Nephron progenitor cell (in vitro differentiated cells): ENCODE measurements at places on chromosomes 5 and 9.
A peak's percentile ranks its signal among the peaks of the same experiment; 100 is the strongest.

GRCh38 chr9:113348437-113348836 lies 904 bp upstream of the BSPRY start:
- no peak for DNase-seq

DNA sequence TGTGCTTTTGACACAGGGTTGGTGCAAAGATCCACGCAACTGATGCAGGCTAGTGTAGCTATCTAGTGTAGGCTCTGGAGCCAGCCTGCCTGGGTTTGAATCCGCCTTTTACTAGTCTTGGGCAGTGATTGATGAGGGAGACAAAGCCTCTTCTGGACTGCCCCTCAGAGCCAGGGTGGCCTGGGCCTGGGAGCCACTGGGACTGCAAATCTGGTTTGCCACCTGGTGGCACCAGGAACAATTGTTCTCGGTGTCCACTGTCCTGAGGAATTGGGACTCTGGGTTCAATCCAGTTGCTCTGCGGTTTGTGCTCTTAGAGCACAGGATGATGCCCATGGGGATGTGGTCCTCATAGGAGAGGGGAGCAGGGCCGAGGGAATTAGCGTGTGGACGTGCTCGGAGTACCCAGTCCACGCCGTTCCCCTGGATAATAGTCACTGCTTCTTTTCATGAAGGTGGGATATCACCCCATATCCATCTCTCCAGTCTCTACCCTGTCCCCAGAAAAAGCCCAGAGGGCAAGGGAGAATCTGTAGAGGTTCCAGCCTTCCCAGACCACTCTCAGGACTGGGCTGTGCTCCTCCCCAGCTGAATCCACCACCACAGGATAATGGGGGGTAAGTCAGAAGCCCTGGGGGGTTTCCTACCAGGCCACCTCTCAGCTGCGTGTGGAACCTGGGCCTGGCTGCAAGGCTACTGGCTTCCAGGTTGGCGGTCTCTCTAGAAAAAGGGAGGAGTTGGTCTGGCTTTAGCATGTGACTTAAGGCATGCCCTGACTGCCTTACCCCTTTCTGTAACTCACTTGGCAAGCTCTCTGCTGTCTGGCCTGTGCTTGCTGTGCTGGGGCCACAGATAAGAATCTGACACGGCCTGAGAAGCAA lies 1.9 kb downstream of the B4GALT7 start:
- DNase-seq = peak; percentile 21

GRCh38 chr9:33439731-33440130 lies 7.7 kb downstream of the AQP3 start:
- no peak for DNase-seq

DNA sequence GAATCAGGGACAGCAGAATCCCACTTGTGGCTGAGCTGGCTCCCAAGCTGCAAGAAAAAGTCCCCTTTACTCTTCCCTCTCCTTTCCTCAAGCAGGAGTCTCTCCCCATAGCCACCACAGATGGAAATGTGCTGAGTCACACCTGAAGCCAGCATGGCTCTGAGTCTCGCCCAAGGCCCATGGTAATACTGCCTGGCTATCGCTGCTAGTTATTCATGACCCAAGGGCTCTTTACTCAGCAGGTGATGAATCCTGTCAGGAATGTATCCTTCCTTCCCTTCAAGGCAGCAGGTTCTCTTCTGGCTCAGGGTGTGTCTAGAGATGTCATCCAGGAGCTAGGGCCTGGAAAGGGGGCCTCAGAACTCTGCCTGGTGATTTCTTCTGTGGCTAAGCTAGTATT lies 403.3 kb upstream of the PTPRD start:
- DNase-seq = no peak

GRCh38 chr5:54469622-54470021 lies 14.1 kb downstream of the HSPB3 start:
- no peak for DNase-seq

GRCh38 chr5:81181576-81182316 lies 51.4 kb upstream of the CKMT2 start:
- no peak for DNase-seq

- DNase-seq = no peak
Measured at GRCh38 chr9:27683181-27683580, 109.9 kb upstream of the C9orf72 start.

DNA sequence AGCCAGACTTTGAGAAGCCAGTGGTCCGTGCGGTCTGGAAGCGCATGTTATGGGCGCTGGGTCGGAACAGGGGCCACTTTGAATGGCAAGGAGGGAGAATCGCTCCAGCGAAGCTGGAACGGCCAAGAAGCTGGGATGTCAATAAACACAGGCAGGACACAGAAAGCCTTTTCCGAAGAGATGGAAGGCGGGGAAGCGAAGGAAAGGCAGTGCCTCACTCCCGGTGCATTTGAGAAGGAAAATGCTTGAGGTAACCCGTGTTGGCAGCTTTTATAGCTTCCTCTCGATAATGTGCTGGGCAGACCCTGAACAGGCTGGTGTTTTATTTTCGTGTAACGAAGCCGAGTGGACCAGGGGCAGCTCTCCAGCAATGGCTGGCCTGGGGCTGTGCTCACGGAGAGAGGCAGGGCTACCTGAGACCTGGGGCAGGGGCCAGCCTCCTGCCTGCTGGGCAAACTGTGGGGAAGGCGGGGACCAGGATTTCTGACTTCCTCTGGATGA lies 84.2 kb upstream of the SPRY4 start:
- DNase-seq = peak; percentile 38

DNA sequence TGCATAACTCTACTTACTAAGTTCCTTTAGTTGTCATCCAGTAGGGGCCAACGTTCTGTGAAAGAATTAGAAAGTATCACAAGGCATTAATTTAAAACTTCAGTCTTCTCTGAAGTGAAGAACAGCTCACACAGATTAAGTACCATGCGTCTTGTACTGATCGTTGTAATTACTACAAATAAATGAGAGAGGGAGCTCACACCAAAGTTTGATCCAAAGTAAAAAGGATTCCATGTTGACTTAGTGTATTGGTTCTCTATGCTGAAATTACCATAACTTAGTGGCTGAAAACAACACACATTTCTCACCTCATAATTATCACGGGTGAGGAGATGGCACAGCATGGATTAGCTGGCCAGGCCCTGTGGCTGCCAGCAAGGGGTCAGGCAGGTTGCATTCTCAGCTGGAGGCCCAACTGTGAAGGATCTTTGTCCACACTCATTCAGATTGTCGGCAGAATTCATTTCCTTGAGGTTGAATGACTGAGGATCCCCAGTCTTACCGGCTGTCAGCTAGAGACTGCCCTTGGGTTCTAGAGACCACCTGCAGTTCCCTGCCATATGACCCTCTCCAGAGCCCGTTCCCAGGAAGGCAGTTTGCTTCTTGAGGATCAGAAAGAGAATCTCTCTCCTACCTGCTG lies 169.1 kb downstream of the YTHDC2 start:
- no peak for DNase-seq

DNA sequence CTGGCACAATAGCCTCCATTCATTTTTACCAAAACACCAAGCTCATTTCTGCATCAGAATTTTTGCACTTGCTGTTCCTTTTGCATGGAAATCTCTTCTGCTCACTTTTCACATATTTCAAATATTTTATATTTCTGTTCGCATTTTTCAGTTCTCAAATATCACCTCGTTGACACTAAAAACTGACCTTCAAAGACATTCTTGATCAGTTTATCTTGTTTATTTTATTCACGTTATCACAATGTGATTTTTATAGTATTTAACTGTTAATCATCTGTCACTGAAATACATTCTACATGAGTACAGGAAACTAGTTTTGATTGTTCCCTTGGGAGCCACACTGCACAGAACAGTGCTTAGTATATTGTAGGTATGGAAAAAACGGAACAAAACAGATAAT lies 29.6 kb downstream of the CDH10 start:
- DNase-seq = no peak

DNA sequence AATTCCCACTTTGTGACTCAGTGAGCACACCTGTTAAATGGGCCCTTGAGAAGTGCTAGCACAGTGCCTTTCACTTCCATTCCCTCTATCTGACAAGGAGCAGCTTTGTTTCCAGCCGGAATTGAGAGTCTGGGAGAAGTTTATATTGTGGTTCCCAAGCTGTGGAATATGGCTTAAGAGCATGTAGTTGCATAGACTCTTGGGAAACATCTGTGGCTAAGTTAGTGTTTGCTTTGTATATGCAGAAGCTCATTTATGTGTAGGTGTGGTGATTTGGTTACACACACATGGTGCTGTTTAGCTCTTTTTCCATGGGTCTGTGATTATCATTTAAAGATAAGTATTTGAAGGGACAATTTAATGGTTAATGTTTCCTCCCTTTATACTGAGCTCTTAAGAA lies 110.5 kb upstream of the HMHB1 start:
- DNase-seq = no peak

GRCh38 chr9:126989847-126990842 lies 75.6 kb downstream of the RALGPS1 start:
- DNase-seq = no peak

DNA sequence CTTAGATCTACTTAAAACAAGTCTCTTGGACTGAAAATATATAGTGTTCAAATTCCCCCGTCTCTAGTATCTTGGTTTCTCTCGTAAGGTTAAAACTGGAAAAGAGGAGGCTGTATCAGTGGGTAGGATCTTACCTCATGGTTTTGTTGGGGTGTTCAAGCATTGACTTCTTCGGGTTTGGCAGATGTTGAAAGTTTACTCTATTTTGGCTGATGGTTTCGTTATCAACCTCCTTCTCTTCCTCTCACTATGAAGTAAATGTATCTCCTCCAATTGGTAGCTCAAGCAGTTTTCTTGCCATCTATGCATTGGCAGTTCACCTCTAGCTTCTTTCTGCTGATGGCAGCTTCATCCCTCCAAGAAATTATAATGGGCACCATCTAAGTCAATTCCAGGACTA lies 506.5 kb upstream of the GRIN3A start:
- no peak for DNase-seq

DNA sequence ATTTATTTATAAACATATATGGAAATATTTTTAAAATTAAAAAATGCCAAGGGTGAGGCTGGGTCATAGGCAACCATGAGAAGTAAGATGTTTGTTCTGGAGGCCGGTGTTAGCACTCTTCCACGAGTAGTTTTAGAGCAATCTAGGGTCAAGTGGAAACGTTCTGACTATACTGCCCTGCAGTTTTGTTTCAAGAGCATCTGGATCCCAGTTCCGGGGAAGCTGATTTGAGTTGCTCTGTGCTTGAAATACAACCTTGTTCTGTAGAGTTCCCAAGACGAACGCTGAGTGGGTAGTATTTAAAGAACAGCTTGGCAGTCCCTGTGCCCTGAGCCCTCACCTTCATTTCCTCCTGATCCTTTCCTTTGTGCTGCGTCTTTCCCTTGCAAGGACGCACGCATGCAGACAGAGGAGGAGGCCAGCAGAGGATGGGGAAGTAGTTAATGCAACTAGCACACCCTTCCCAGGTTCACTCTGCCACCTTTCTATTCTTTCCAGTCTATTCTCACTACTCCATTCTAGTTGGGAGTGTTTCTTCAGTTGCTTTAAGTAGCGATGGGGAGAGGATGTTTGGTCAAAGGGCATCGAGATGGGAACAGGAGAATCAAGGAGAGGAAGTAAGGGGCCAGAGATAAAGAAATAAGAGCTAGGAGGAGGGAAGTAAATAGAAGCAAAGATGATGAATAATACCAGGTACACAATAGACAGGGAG lies 68.3 kb upstream of the ZSWIM6 start:
- DNase-seq = no peak

DNA sequence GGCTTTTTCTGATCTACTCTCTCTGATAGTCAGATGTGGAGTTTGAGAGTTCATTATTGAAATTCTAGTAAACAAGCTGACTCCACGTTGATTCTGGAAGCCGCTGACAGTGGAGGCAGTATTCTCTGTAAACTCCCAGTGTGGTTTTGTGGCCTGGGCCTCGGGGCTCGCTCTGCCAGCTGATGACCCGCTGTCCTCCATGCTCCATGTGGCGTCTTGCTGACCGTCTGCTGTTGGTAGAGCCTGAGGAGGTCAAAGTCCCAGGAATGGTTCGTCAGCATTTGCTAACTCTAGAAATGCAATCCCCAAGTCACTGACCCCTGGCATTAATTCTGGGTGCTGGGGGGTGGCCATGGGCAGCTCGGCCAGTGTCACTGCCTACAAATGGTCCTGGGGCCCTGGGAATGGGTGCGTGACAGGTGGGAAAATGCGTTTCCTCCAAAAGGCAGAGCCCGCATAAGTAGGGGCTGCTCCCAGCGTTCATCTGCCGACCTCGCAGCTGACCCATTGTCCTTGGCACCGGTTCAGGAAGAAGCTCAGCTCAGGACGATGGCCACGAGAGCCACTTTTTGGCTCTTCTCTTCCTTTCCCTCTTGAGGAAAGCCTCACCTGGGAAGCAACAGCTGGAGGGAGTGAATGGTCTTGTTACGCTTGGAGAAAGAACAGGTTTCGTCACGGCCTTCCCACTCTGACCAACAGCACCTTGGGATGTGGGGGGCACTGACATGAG lies 55.1 kb downstream of the MRPL36 start:
- no peak for DNase-seq

DNA sequence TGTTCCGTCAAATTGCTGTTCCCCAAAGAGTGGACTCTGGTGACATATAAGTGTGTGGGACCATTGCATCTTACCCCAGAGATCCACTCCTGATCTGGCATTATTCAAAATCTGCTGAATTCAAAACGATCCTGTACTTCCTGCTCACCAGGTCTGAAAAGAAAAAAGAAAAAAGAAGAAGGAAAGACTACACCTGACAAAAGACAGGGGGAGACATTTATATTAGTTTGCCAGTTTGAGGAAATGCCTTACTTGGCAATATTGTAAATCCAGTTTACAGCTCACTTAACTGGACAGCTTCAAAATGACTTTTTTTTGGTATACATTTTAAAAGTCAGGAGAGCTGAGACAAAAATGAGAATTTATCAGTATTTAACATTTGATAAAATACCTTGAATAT lies 15.0 kb upstream of the GRHPR start:
- no peak for DNase-seq

DNA sequence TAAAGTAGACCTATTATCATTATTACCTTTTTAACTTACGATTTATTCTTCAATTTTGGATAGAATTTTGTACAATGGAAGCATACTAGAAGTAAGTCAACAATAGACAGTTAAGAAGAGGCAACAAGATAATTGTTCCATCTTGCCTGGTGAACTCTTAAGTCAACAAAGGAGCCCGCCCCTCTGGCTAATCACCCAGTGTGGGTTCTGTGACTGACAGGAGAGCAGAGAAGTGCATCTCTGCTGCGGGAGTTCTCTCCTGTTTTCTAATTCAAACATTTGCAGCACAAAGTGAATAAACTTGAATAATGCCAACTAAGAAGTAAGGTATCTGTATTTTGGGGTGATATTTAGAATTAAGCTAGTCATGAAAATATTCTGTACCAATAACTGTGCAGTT lies 6.7 kb upstream of the ISL1 start:
- DNase-seq = no peak

DNA sequence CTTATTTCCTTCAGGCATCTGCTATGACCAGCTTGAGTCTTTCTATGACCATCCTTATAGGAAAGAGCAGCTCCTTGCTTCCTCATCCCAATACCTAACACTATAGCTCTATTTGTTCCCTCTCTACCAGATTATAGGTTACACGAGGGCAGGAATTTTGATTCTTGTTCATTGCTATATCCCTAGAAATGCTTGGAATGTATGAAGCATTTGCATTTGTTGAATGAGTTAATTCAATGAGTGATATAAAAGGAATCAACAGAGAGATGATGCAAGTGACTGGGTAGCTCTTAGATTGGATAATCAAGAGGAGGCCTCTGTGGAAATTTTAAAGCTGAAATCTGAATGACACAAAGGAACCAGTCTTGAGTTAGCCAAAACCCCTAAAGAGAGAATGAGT lies 13.9 kb downstream of the ZCCHC9 start:
- DNase-seq = no peak

GRCh38 chr5:142684508-142685041 lies 1.3 kb downstream of the FGF1 start:
- no peak for DNase-seq

GRCh38 chr9:2709645-2710101 lies 7.6 kb upstream of the KCNV2 start:
- DNase-seq = no peak
